Hair follicular keratinocyte (primary cell): ENCODE measurements at places on chromosomes 16 and 17. TPM values are rescaled to one million over a fixed set of nuclear protein-coding genes. Genes with fewer than 3 reads are reported as not detected.

SLC4A1 gene
- total RNA-seq: not detected in 2 replicates

SPATA22 gene
- 0.76 TPM in 1 of 2 replicates, not detected in the other for total RNA-seq

MYH1 gene
- not detected in 2 replicates for total RNA-seq

SCO1 gene
- total RNA-seq: 25.8 and 29.3 TPM in 2 replicates

NGFR gene
- 24.0 and 64.8 TPM in 2 replicates for total RNA-seq

CIBAR2 gene
- total RNA-seq: not detected in 2 replicates

PRSS27 gene
- total RNA-seq: 0.31 and 0.76 TPM in 2 replicates

C16orf74 gene
- total RNA-seq: 156 and 176 TPM in 2 replicates

EIF4A3 gene
- 64.0 and 100 TPM in 2 replicates for total RNA-seq
